ENCODE measurements at places on chromosomes 11 and 22.

DNA sequence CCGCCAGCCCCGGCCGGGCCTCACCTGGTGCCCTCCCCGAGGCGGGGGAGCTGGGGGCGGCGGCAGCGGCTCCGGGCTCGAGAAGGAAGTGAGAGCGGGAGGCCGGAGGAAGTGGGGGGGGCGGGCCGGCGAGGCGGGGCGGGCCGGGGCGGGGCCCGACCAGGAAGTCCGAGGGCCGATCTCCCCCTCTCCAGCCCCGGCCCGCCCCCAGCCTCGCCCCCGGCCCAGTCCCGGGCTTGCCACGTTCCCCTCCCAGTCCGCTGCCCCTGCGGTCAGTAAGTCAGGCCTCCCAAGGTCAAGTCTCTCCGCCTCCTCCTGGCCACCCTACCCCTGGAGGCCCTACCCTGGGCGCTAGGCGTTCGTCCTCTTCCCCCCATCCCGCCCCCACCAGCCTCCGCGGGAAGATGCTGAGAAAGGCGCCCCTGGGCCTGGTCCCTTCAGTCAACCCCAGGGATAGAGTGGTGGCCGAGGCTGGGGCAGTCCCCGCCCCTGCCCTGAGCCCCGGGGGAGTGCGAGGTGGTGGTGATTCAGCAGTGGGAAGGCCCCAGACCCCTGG lies at the start of gene RHOG:
Gene RHOG (minus strand): TSS at position 90 of the 556 bp plus-strand sequence. CDS start 12,821 bp downstream, outside the sequence.
- DNase-seq = peak; percentile 64

GRCh38 chr11:2190657-2191471 lies 19.2 kb upstream of the TH start:
- no peak for DNase-seq

GRCh38 chr11:103633819-103634590 lies 402.4 kb upstream of the DDI1 start:
- no peak for DNase-seq

DNA sequence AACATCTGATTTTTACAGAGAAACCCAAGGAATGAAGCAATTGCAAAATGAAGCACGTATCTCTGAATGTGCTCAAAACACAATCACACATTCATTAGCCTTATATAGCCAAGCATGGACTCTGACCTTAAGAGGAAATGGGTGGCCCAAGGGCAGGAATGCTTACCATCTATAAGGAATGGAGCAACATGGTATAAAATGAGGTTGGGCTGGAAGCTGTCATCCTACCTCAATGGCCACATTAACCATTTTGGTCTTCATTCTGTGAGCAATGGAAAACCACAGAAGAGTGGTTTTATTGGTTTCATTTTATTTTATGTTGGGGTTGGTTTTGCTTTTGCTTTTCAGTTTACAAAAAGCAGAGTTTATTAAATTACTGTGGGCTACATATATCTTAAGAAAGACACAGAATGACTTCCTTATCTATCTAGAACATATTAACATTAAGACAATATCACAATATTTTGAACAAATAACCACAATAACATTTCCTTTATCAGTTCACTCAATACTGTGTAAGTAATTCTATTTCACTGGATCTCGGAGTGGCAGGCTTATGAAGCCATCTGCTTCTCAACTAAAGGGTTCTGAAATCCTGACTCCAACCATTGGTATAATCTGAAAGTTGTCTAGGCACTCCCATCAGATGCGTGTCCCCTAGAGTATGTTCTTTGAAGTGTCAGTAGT lies 10.8 kb upstream of the MS4A13 start:
- no peak for DNase-seq

DNA sequence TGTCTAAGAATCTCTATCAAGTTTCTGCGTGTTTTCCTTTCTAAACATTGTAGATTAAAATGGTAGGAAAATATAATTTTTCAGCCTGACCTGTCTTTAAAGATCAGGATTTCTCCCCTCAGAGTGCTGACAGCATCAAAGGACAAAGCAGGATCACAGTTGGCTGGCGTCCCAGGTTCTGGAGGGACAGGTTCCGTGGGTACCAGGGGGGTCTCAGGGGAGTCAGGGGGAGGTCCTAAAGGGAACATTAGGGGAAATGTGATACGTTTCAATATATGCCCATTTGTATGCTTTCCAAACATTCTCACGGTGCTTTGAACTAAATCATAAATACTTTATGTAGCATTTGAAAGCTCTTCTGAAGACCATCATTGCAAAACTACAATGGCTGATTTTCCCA lies 3.4 kb downstream of the MMP3 start:
- DNase-seq = no peak

DNA sequence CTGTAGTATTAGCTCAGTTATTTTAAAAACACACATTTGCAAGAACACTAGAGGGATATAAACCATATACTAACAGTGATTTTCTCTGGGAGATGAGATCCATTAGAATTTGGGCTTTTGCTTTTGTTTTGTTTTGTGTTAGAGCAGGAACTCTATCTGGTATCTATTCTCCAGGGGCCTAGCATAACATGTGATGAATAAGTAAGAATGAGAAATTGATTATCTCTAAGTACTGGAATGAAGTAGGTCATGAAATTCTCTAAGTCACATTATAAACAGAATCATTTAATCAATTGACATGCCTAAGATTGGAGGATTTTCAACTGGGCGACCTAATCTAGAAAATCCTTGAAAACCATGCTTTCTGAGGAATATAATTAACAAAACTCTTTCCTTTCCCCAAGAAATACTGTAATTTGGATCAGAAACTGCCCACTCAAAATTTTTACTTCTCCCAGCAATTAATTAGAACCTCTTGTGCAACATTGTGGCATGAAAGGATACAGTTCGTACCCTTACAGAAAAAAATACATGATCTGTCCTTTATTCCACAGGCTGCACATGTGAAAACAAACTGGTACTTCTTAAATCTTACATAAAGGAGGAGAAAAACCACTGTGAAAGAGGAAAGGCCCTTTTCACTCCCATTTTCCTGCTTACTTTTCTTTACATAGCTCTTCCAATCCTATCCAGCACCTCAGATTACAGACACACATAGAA lies 93.5 kb downstream of the MRTFA start:
- no peak for DNase-seq

- no peak for DNase-seq
These were observed 37.3 kb upstream of the MYH9 start for GRCh38 chr22:36424901-36425579.

DNA sequence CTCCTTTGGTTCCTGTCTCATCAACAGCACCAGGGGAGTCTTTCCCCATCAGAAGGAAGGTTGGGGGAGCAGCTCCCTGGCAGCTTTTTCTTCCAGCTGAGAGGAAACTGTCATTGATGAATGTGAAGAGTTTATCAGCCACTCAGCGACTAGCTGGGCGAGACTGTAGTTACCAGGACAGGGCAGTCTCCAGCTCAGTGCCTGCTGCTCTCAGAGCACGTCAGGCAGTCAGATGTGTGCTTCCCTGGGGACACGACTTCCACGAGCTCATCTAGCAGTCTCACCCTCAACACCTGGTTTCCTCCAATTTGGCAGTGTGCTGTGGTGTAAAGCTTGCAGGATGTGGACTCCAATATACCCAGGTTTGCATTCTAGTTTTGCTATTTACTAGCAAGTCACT lies 12.5 kb upstream of the C1QTNF4 start:
- DNase-seq = no peak

DNA sequence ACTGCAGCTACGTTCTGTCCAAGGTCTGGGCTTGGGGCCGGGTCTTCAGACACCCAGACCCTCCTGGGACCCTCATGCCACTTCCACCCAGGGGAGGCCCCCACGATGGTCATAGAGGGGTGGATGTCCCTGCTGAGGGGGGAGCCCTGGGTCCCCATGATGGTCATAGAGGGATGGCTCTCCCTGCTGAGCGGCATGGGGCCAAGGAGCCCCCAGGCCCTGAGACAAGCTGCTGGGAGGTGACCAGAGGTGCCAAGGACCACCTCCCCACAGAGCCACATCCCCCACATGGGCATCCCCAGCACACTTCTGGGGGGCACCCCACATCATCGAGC lies 7.2 kb downstream of the MUC5B start:
- DNase-seq = no peak

DNA sequence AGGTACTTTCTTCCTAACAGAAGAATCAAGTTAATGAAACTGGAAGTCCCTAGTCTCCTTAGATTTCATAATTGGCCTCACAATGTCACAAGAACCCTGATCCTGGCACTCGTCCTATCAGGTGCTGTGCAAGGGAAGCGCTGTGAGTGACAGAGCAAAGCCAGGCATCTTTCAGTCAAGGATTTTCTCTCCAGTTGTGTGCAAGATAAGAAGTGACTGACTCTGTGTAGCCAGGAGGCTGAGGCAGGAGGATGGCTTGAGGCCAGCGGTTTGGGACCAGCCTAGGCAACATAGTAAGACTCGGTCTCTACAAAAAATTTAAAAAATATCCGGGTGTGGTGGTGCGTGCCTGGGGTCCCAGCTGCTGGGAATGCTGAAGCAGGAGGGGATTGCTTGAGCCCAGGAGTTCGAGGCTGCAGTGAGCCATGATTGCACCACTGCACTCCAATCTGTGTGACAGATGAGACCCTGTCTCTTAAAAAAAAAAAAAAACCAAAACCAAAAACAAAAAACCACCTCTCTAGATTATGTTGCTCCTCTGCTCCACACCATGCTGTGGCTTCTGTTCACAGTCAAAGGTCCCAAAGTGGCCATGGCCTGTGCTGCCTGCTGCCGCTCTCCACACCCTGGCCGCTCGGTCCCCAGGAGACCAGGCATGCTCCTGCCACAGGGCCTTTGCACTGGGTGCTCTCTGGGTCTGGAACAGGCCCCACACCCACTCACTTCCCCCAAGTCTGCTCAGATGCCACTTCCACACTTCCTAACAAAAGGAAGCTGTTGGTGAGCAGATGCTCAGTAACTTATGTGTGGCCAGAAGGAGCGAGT lies 54.2 kb upstream of the CLDN5 start:
- no peak for DNase-seq
